HAP-1 (cell line): ENCODE measurements at places on chromosomes 2 and 18.

DNA sequence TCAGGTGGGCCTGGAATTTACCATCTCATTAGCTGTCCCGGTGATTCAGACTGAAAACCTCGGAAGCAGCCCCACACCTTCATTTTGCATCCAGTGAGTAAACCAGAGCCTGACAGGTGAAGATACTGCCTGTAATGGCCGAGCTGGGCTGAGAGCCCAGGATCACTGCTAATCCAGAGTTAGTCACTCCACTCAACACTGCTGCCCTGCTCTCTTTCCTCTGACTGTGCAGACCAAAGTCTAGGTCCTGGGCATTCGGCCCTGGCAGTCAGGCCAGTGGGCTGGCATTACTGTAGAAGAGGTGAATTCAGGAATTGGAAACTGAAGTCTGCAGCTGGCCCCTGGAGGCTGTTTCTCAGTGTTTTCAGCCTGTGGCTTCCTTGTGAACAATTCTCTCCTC is 44.3 kb downstream of the TMEM17 start:
- DNase-seq: no peak

DNA sequence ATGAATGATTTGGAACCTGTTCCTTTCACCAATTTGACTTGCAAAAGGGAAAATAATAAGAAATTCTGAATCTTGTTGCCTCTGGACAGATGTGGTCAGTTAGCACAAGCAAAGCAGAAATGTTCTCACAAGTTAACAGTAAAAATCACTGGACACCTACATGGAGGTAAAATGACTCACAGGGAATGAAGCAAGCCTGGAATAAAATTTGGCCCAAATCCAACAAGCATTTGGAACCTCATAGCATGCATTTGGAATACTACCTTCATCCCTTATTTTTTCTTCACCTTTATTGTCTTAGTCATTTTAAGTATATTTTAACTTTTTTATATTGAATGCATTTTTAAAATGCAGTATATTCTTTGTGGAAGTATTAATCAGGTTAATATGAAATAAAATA is 602.9 kb downstream of the ARHGAP15 start:
- no peak for DNase-seq

GRCh38 chr2:197814526-197814925 is 10.1 kb downstream of the PLCL1 start:
- DNase-seq: no peak

GRCh38 chr2:230582851-230583283 is 129.8 kb upstream of the CAB39 start:
- no peak for DNase-seq

- DNase-seq: no peak
Observed at GRCh38 chr18:22409445-22409844, 8.3 kb downstream of the CTAGE1 start.

GRCh38 chr2:205139822-205140463 is 542.4 kb upstream of the NRP2 start:
- DNase-seq: peak; percentile 29
